ENCODE measurements at places on chromosomes 4 and X.

DNA sequence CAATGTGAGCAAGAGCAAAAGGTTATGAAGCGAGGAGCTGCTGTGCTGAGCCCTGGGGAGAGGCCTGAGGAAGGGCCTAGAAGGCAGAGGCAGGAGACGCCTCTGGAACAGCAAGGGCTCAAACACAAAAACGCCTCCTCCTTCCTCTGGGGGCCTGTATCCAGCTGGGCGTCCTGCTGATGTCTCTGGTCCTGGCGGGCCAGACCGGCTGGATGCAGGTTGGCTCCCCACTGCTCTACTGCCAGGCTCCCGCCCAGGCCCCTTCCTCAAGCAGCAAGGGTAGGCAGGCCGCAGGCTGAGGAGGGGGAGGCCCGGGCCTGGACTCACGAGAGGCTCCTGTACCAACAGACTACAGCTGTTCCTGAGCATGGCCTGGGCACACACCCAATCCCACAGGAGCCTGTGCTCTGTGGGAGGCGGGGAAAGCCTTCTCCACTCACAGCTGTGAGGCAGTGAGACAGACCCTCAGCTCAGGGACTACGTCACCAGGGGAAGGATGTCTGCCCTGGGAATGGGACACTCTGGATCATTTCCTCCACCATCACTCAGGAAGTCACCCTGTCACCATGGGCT, 2.3 kb downstream of the HAUS7 start:
- DNase-seq, result no peak

- no peak for DNase-seq
These were observed 97.5 kb upstream of the CBR4 start for GRCh38 chr4:169107528-169107927.

DNA sequence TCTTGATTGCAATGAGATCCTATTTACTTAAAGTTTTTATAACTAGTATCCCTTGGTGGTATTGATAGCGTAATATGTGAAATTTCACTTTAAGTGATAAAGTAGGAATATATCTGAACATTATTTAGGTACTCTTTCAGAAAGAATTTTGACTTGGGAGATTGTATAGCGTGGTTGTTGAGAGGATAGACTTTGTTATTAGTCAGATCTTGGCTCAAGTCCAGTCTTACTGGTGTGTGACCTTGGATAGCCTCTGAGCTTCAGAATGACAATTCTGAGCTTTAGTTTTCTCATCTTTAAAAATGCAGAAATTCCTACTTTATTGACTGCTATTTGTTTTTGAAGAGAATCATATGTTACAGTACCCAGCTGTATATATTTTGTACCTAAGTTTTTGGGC, 32.6 kb downstream of the DCK start:
- DNase-seq, result peak; percentile 90

- peak; percentile 64 for DNase-seq
These were observed 677 bp upstream of the NONO start for GRCh38 chrX:71282514-71283402.

DNA sequence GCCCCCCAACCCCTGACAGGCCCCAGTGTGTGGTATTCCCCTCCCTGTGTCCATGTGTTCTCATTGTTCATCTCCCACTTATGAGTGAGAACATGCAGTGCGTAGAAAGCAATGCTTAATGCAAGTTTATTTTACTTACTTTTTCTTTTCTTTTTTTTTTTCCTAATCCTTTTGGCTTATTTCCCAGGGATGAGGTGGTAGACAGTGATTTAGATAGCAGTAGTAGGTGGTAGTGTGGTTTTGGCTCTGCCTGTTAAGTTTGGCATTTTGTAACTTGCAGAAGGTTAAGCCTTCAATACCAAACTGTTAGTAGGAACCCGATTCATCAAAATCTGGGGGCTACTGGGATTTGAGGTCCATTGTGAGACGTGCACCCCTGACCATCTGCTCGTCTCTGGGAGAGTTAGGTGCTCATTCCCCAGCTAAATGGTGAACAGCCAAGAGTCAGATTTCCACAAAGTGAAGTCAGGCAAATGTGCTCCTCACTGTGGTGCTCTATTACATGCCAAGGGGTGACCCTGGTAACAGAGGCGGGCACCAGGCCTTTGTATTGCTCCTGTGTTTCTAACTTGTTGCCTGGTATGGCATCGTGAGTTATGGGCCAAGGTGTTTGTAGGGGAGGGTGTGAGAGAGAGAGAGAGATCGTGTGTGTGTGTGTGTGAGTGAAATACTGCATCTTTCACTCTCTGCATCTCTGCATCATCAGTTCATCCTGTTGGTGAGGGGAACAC, 70.3 kb downstream of the PHOX2B start:
- peak; percentile 30 for DNase-seq

DNA sequence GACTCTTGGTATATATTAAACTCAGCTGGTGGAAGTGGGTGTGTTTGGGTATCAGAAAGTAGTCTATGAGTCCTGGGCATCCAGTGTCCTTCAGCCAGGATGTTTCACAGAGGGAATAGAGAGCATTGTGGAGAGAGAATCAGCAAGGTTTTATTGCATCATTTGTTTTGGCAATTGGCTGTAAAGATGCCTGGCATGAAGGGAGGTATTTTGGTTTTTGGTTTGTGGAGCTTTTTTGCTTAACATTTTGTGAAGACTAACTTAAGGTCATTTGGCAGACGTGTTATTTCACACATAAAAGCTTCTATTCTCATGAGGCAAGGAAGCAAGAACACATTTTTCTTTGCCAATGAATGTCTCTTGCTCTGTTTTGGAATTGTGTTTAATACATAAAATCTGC, 71.1 kb downstream of the DCLK2 start:
- peak; percentile 38 for DNase-seq

DNA sequence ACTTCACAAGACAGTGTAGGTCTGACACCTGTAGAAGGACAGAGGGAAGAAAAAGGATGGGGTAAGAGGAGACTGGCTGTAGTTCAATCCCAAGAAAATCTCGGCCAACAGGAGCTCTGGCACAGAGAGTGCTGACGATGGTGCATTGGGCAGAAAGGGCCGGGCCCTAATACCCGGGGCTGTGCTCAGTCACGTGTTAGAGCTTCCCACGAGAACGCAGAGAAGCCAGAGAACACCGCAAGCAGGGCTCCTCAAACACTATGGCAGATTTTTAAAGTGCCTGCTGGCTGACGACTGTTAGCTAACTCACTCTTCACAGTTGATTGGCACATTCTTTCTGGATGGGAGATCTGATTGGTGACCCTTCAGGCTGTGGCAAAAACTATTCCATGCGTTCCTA, 35.5 kb downstream of the EREG start:
- no peak for DNase-seq

GRCh38 chr4:6701371-6701770, 7.7 kb downstream of the S100P start:
- no peak for DNase-seq

DNA sequence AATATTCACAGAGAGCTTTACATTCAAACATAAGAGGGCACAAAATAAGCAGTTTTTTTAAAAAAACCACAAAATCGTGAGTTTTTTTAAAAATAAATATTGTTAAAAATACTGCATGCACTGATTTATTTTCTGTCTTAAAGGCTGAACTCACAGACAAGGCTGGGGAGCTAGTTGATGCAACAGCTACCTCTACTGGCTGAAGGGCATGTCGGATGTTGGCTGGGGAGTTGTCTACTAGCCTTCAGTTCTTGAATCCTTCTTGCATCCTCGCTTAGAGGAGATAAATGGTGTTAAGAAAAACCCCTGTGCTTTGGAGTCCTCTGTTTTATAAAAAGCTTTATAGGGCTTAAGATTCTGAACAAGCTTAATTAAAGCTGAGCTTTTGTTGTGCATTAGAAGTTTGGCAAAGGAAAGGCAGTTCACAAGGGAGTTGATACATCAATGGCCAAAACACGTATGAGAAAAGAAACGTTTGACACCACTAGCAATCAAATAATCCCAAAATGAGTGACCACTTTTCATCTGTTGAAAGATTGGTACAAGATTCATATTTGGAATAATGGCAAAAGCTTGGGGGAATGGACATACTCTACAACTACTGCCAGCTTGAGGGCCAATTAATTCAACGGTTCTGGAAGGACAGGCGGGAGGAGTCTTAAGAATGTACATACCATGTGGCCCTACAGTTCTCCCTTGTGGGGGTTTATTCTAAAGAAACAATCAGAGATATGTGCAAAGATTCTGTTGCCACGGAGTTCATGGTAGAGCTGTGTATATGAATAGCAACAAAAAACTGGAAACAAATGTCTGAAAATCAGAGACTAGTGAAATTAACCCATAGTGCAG, 94.7 kb downstream of the SEL1L3 start:
- DNase-seq, result peak; percentile 66

GRCh38 chrX:48466696-48467095, 3.4 kb downstream of the SLC38A5 start:
- DNase-seq, result no peak

- no peak for DNase-seq
These were observed 116.0 kb downstream of the CT47B1 start for GRCh38 chrX:120759685-120760084.

DNA sequence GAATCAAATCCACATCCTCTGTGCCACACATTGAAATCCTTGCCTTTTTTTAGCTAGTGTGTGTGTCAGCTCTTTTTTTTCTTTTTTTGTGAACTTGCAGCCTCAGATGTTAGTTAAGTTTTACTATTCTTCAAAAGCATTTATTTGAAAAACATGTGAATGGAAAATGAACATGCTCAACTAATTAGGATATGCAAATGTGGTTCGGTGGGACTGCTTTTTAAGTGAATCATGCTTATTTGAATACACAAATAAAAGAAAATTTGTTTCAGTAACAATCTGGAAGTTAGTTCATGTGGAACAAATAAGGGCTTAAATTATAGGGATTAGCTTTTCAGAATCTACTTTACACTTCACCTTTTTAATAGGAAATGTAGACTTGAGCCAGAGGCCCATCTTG, 751.5 kb upstream of the FAM241A start:
- DNase-seq, result peak; percentile 14

DNA sequence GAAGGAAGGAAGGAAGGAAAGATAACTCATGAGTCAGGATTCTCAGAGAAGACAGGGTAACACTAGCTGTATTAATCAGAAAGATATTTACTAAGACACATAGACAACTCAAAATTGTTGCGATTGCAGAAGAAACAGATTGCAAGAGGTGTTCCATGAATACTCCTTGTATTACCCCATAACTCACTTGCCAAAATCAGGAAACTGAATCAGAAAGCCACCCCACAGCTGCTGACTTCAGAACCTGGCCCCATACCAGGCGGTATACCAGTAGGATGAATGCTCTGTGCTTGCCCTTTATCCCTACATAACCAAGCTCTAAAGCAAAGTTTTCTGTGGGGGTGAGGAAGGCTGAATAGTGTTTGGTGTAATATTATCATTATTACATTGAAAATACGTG, 468.5 kb downstream of the IQCM start:
- DNase-seq, result no peak

- no peak for DNase-seq
These were observed 13.4 kb downstream of the PDK3 start for GRCh38 chrX:24478509-24478908.

DNA sequence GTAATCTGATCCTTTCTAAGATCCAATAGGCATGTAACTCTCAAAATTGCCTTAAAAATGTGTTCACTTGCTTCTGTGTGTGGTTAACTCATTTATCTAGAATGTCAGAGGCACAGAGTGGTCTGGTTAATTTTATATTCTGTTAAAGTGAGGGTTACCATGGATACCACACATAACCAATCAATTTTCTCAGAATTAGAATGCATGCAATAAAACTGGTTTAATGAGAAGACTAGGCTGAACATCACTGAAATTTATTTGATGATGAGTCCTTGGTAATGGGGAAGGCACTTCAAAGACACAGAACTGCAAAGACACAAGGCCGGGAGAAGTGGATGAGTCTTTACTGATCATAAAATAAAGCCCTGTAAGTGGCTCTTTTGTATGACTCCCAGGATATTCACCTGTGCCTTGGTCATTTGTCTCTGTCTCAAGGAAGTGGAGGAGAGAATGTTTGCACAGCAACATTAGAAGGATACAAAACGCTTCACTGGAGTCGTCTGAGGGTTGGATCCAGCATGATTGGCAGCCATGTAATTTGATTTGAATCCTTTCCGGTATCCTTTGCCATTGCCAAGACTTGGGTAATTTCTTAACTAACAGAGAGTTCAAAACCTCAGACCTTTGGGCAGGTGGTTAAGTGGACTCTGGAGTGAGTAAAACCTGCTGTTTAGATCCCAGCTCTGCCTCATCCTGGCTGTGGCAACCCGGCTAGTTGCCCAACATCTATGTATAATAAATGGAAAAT, 94.0 kb upstream of the RBPJ start:
- DNase-seq, result no peak

DNA sequence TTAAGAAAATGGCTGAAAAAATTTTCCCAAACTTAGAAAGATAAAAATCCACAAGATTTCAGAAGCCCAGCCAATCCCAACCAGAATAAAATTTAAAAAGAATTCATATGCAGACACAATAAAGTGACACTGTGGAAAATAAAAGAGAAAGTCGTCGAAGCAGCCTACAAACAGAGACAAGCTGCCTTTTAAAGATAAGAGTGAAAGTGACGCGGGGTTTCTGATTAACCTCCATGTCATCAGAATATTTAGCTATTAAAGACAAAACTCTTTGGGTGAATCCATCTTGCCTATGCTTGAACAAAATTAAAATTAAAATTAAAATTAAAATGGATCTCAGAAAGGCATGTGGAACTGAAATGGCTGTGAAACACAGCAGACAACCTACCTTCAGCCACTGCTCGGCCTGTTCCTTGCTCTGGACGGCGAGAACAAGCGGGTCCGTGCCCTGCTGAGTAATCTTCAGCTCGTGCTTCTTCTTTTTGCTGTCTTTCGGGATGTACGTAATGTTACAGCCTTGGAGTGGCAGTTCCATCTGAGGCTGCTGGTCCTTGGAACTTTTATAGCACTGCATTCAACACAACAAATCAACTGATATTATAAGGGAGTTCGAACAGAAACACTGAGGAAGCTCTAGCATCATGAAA, 101.4 kb downstream of the AFAP1 start:
- no peak for DNase-seq

DNA sequence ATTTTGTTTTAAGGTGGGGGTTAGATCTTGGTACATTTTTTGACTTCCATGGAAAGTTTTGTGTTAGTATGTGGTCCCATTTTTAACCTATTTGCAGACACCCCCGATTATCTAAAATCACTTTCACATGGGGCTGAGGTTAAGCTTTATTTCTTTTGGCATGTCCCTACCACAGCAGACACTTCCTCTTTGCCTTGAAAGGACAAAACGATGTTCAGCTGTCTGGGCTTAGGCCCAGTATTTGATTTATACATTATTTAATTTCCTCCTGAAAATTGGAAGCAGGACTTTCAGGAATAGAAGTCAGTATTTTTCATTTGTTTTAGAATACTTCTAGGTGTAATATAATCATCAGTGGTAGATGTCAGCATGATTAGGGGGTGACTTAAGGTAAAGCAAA, 112.4 kb upstream of the SPRY1 start:
- peak; percentile 91 for DNase-seq

DNA sequence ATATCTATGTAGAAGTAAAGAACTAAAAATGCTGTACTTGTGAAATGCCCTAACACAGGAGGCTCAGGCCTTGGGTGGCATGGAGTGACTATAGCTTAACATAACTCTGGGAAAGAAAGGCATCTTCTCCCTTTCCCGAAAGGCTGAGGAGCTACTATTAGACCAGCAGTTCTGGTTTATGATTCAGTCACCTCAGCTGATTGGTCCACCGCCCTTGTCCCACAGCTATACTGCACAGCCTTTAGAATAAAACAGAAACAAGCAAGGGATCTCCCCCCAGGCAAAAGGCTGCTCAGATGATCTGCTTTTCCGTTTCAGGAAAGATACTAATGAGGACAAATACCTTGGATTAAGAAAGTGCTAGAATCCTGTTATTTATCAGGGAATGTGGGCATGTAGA, 171.3 kb downstream of the SNCA start:
- no peak for DNase-seq

GRCh38 chr4:139900964-139901376, 235.4 kb downstream of the MGST2 start:
- DNase-seq, result peak; percentile 65

- DNase-seq, result no peak
These were observed 207.1 kb downstream of the PPP3CA start for GRCh38 chr4:101140228-101140627.
